ENCODE measurements at places on chromosomes 13 and 19.

DNA sequence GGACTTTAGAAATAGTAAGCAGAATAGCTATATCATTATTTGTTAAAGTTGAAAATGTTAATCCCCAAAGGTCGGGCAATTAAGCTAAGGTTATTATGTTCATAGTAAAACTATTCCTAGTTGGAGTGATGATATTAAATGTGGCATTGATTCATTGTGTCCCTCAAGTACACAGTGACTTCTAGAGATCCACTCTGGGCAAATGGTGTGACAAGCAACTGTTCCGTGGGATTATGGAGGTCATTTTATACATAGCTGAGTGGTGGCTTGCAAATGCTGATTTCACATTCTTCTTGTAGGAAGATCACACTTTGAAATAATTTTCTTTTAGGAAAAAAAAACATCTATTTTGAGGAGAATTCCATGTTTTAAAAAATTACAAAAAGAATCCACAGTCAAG lies 317.8 kb downstream of the ATP8A2 start:
- no peak for DNase-seq

DNA sequence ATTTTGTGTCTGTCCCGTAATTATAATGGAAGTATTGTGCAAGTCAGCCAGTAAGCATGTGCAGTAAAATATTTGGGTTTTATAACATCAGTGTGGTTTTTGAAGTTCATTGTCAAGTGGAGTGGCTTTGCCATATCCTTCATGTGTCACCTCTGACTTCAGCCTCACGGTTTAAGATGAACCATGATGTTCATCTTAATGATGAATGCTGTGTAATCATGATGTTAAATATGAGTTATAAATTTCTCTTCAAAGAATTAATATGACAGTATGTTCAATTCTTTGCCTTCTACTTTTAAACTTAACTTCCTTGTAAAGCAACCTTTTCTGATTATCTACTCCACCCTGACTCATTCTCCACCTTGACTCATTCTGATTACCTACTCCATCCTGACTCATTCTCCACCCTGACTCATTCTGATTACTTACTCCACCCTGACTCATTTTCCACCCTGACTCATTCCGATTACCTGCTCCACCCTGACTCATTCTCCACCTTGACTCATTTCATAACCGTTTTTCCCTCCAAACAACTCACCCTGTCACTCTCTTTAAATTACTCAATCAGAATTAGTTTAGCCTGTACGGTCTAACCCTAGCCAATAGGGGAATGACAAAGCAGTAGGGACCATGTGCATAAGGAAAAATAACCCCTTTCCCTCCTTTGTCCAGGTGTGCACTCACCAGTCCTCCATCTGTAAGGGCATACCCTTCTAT lies 50.3 kb upstream of the ANKRD10 start:
- DNase-seq, result no peak

- DNase-seq, result no peak
Observed at GRCh38 chr13:110318920-110319319, 11.8 kb downstream of the COL4A2 start.

DNA sequence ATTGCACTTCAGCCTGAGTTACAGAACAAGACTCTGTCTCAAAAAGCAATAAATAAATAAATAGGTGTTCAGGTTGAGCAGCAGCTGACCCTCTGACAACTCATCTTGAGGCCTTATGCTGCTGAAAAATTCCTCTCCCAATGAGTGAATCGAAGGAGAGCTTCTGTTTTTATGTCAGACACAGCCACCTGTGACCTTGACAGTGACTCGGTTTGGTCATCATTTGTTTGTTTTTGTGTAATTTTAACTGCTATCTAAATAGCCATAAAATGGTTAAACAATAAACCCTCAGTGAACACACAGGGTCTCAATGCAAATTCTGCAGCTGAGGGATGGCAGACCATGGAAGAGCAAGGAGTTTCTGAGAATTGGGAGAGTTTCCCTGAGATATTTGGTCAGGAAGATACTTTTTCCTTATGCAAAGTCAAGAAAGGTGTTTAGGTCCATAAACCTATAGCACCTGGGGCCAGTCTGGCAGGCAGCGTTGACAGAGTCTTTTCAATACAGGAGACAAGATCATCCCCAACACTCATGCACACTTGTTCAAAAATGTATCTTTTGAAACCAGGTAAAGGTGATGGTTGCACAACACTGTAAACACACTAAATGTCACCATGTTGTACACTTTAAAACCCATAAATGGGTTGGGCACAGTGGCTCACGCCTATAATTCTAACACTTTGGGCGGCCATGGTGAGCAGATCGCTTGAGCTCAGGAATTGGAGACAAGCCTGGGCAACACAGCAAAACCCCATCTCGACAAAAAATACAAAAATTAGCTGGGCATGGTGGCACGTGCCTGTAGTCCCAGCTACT lies 16.6 kb upstream of the SLC25A30 start:
- DNase-seq, result no peak

Data from GM20000 (cell line).